ENCODE measurements at places on chromosomes 2 and 18. TPM values are rescaled to one million over a fixed set of nuclear protein-coding genes. Genes with fewer than 3 reads are reported as not detected.

Gene NBAS
- 48.9 TPM for total RNA-seq

Gene ALPG
- total RNA-seq: 0.36 TPM

Gene IL36B
- not detected for total RNA-seq

Gene TFPI
- total RNA-seq: 58.6 TPM

Gene ITPRIPL1
- 0.92 TPM for total RNA-seq

Gene CNDP1
- 0.35 TPM for total RNA-seq

Gene SLC8A1
- 1.7 TPM for total RNA-seq

Gene ASB1
- 32.5 TPM for total RNA-seq

Gene LAMA3
- total RNA-seq: 7.4 TPM

Gene ABCB11
- not detected for total RNA-seq

Gene HNMT
- total RNA-seq: 129 TPM

DNA sequence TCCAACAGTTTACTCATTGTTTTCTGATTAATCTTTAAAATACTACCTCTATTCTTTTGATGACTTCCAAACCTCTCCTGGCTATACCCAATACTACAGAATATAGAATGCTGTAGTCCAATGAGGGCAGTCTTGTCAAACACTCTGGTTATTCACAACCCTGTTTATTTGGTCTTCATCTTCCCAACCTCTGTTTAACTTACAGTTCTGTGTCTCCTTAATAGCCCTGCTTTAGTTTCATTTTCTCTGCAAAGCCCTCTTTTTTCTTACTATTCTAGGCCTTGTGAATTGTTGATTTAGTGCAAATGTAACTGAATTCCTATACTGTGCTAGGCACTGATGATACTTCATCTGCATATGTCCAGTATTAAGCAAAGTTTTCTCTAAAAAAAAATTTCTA lies 40.0 kb downstream of the ACVR2A start:
- no peak for DNase-seq

- DNase-seq: no peak
These were observed 122.6 kb downstream of the WDPCP start for GRCh38 chr2:63465633-63466032.

- DNase-seq: no peak
These were observed 84.6 kb downstream of the THADA start for GRCh38 chr2:43511199-43511598.

DNA sequence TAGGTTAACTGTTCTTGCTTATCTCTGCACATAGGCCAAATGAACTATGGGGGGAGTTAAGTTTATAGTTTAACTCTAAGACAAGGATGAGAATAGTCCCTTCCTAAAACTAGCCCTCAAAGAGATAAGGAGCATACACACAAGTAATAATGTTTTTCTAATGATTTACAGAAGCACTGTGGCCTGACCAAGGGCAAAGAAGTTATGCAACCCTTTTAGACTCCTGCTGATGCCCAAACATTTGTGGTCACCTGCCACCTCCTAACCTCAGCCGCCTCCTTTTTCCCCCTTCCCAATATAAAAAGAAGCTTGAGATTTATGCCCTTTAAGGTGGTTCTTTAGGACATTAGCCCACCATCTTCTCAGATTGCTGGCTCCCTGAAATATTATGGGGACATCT lies 357.7 kb downstream of the ALK start:
- no peak for DNase-seq

- no peak for DNase-seq
These were observed 29.1 kb downstream of the NCOA1 start for GRCh38 chr2:24520175-24520574.

GRCh38 chr2:215742021-215742420 lies 271.3 kb downstream of the MREG start:
- no peak for DNase-seq

- no peak for DNase-seq
These were observed 867.9 kb upstream of the POU3F3 start for GRCh38 chr2:103986001-103986400.

DNA sequence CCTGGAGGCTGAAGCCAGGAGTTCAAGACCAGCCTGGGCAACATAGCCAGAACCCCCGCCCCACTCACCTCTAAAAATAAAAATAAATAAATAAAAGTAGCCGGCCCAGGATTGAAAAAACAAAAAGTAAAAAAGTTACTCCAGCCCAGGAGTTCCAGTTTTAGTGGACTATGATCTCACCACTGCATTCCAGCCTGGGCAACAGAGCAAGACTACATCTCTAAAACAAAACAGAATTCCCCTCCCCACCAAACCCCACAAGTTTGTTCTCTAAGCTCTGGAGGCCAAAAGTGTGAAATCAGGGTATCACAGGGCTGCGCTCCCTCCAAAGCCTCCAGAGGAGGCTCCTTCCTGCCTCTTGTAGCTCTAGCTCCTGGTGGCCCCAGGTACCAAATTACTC lies 1.7 kb downstream of the D2HGDH start:
- no peak for DNase-seq

DNA sequence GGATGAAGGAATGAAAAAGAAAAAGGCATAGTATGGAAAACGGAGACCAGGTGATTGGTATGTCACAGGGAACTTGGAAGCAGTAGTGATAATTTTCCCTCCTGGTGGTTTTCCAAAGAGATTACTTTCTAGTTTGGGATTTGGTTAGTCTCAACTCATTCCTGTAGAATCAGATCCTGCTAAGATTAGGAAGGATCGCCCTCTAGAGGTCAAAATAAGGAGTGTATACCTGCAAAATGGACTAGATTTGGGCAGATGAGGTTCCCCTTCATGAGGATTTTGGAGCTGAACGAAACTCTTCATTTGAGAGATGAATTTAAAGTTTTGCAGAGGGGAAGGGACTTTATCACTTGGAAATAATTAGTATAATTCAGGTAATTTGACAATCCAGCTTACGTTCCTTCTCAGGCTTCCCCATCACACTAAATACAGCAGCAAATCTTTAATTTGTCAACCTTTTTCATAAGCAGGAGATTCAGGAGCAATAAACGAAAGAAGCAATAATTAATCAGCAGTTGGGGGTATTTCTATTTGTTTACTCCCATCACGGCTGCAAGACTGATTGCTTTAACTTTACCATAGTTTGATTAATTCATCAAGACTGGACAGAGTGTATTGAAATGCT lies 65.2 kb downstream of the CCDC195 start:
- DNase-seq: no peak

GRCh38 chr2:238688193-238689153 lies 159.4 kb upstream of the TWIST2 start:
- DNase-seq: no peak

DNA sequence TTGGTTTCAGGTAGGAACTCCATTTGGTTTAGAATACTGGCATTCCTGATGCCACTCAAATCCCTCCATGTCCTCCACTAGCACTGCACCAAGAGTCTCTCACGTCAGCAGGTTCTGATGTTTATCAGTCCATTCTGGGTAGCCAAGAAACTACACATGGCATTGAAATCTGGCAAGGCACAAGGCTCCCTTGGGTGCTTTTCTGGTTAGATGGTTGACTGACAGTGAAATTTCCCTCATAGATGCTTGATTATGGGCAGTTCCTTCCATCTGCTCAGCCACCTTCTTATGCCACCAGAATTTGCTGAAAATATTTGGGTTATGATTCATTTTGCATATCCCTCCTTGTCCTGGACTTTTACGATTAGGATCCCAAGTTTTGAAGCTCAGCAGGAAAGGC lies 32.6 kb downstream of the EDAR start:
- no peak for DNase-seq

GRCh38 chr2:190717306-190717705 lies 68.4 kb downstream of the NAB1 start:
- no peak for DNase-seq

DNA sequence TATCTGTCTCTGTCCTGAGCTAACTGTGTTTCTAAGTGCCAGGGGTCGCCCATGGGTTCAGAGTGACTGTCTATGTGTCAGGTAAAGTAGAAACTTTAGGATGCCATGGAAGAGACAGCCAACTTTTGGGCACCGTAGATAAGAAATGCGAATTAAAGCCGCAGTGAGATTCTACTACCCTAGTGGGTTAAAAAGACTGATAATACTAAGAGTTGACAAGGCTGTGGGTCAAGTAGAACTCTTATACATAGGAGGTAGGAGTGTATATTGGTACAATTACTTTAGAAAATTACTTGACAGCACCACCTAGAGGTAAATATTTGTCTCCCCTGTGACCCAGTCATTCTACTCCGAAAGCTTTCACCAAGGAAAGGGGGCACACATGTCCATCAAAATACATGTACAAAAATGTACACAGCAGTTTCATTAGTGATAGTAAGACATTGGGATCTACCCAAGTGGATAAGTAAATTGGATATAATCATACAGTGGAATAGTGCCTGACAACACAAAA lies 371.3 kb downstream of the SLC4A3 start:
- DNase-seq: no peak

DNA sequence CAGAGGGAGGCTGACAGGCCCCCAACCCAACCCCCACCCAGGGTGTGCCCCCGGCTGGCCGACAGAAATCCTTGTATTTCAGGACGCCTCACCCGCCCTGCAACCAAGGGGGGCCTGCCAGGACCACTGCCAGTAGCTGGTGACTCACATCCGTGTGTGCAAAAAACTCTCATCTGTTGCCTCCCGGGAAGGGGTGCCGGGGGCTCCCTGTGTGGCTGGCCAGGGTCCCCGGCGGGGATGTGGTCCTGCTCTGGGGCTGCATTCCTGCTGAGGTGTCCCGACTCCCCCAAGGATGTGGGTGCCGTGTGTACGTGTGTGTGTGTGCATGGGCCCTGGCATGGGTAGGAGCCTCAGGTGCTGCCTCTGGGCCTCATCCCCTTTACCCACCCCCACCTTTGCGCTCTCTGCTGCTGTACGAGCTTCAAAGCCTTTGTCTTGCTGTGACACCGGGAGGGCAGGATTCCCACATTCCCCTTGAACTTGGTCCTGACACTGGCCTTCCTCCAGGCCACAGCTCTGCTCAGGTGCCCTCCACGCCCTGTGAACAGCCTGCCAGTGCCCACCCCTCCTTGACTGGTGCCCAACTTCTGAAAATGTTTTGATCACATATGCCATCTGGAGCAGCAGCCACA lies 226.3 kb upstream of the HDAC4 start:
- no peak for DNase-seq

- DNase-seq: no peak
These were observed 50.8 kb downstream of the NCK2 start for GRCh38 chr2:105795575-105795934.

DNA sequence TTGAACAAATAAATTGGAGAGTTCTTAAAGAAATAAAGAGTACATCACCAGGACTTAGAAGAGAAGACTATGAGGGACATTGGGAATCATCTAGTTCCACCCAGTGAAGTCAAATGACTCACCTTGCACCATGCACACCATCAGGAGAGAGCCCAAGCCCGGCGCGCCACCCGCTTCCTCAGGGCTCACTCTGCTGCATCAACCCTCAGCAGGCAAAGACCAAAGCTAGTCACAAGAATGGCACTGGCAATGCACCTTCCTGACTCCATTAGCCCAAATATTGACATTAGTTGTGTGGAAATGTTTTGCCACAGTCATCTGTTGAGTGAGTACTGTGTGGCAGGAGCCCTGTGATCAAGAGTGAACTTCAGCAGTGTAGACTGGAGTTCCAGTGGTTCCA lies 7.1 kb upstream of the LYPD6B start:
- DNase-seq: no peak

DNA sequence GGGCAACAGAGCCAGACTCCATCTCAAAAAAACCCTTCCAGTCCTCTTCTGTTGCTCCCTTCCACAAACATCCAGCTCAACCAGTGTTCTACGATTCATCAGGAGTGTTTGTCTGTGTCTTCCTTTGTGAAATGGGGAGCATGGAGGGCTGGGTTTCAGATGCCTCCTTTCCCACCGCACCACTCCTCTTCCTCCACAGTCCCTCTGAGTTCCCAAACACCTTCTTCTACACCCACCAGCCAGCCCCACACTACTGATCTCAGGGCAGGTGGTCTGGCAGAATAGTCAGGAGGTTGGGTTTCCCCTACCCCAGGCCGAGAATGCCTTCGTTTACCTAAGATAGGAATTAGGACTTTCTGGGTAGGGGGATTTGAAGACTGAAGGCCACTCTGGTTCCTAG lies 36.9 kb downstream of the NGEF start:
- DNase-seq: no peak

DNA sequence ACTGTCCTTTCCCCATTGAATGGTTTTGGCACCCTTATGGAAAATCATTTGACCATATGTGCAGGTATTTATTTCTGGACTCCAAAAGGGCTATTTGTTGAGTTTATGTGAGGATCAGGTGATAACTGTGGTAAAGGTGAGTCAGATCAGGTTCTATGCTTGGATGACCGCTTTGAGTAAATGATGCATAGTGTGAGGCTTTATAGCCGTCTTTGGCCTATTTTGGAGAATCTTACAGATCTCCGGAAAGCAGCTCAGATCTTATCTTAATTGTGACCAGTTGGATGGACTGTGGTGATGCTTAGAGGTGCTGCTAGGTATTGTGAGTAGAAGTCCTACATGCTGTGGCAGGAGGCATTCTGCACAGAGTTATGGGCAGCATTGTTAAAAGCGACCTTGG lies 126.2 kb downstream of the METTL8 start:
- no peak for DNase-seq

DNA sequence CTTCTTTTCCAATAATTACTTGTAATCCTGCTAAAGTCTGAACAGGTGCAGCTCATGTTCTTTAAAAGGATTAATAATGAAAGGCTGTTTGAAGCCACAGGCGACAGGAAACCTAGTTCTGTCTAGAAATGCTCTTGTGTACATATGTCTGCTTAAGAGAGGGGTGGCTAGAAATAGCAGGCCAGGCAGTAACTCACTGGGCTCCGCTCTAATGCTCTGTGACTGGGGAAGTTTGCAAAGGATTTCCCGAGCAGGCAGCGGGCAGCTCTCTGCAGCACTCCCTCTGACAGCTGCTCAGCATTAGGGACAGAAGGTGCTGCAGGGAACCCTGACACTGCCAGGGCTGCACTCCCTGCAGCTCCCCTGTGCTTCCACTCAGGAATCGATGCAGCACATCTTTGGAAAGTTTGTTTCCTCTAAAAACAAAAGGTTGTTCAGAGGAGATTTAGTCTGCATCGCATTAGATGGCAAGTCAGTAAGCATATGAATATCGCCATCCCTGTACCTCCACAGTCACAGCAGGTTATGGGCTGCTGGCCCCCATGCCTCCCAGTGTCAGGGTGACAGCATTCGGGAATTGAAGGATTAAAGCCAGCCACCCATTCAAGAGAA lies 33.1 kb upstream of the TTC39C start:
- DNase-seq: no peak

Data from ovary (tissue), 10 donors.